GM12865 (cell line): ENCODE measurements at places on chromosomes 16 and 17.

- no peak for DNase-seq
Measured at GRCh38 chr16:59632276-59632855, 898.2 kb upstream of the GOT2 start.

DNA sequence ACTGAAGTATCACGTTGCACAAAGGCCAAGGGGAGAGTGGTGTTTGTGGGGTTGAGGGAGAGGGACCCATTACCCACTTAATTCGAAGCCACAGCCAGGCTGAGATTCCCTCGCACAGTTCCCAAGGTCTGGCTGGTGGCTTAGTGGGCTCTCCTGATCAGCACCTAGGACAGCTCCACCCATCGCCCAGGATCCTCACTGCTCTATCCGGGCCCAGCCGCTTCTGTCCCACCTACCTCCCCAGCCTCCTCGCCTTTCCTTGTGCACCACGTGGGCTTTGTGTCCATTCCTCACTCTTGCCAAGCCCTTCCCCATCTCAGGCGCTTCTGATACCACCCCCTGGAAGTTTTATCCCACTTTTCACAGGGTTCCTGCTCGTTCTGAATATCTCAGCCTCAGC, 163.5 kb downstream of the CCT6B start:
- peak; percentile 19 for DNase-seq

DNA sequence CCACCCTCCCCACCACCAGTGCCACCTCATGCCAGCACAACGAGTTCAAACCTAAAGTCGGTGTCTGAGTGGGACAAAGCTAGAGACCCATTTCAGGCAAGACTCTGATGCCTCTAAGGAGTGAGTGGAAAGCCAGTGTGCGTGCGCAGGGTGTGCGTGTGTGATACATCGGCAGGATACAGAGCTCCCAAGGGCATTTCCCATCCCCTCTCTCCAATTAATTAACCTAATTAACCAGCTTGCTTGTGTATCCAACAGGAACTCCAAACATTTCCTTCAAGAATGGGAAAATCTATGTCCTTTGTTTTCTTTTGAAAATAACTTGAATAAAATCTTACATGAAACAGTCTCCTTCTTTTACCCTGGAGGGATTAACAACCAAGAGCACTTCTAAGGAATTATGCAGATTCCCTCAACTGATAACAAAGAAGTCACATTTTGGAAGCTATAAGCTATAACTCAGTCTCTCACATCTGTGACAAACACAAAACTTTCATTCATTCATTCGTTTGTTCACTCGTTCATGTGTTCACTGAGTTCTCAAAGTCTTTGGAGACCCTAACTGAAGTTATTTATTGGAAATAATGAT, 9.9 kb downstream of the ATPAF2 start:
- no peak for DNase-seq

DNA sequence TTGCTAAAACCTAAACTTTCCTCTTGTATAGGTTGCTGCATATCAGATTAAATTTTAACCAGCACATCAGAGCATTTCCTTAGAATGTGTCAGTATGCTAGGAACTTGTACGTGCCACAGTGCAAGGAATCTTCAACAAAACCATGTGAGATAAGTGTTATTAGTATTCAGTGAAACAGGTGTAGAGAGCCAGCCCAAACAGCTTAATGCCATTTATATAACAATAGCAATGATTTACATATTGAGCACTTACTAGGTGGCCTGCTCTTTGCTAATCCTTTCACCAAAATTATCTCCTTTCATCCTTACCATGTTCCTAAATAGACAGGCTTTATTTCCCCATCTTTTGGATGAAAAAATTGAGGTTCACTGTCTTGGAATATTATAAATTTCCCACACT, 485.7 kb downstream of the HS3ST4 start:
- no peak for DNase-seq

DNA sequence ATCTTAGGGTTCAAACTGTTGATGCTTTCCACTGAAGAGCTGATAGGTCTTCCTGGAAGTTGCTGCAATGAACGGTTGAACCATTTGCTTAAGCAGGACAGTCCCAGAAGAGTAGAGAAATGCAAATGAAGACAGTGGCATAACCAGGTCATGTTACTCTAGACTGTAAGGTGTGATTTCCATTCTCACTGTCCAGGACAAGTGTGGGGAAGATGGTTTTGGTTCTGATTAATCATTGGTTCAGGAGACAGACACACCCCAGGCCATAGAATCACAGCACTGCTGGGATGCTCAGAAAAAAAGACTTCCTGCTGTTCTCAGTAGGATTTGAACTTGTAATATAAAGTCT, 34.8 kb upstream of the XYLT2 start:
- peak; percentile 39 for DNase-seq

DNA sequence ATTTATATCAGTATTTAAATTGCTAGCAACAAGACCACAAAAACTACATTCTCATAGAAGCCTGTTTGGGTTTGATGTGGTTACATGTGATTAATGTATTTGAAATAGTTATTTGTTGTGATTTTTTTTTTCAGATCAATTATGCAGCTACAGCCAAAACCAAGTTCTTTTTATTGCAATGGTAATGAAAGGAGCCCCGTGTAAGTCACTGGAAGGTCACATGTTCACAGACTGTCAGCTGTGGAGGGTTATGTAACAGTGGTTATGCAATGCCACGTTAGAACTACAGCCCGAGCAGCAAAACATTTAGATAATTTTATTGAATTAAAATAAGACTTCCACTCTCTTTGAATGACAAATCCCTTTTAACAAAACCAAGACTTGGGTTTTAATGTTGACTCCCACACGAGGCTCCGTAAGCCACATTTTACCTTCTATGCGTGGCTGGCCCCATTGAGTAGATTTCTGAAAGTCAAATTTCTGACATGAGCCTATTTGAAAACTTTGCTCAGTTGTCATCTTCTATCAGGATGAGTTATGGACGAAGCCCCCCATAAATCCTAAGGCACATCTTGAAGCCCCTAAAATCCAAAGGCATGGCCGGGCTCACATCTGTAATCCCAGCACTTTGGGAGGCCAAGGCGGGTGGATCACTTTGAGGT, 41.8 kb upstream of the SEC14L1 start:
- DNase-seq, result no peak

GRCh38 chr16:3988824-3989223, 108.3 kb upstream of the CREBBP start:
- DNase-seq, result no peak

DNA sequence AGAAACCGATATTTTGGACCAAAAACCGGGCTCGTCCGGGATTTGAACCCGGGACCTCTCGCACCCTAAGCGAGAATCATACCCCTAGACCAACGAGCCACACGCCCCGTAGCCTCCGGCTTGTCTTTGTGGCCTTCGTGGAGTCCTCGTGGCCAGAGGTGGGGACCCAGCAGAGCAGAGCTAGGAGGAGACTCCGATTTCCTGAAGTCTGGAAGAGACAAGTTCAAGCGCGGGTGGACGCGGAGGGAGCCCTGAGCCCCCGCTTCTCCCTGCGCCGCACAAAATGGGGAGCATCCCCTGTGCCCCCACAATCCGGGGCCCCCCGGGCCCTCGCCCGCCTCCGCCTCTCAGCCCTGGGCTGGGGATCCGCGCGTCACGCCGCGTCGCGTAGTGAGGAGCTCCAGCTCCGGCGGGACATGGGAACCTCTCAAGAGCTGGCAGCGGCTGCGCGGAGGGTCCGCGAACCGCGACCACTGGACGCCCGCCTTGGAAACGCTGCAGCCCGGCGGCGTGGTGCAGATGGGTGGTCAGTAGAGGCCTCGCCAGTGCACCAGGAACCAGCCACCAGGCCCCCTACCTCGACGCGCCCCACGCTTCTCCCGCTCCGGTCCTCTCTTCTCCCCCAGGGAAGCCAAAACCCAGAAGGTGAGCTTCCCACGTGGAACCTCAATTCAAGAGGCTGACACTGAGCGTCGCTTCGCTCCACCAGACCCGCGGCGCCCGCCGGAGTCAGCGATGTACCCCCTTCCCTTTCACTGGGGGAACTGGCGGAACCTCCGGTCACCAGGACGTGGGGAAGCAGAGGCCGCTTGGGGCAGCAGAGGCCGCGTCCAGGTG, 5.2 kb upstream of the OR1F1 start:
- DNase-seq, result peak; percentile 75

DNA sequence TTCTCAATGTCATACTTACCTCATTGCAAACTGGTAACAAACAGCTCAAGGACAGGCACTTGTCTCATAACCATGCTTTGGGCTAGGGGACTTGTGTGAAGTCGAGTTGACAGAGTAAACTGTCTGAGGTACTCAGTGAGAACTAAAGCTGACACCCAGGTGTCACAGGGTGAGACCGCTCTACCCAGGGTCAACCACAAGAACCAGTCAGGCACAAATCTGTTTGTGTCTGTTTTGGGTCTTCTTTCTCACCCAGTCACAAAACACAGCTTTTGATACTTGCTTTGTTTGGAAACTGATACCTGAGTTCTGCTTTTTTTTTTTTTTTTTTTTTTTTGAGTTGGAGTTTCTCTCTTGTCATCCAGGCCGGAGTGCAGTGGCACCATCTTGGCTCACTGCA, 161.1 kb downstream of the STX8 start:
- DNase-seq, result peak; percentile 95

GRCh38 chr16:69494991-69495392, 70.6 kb downstream of the CYB5B start:
- DNase-seq, result peak; percentile 49

DNA sequence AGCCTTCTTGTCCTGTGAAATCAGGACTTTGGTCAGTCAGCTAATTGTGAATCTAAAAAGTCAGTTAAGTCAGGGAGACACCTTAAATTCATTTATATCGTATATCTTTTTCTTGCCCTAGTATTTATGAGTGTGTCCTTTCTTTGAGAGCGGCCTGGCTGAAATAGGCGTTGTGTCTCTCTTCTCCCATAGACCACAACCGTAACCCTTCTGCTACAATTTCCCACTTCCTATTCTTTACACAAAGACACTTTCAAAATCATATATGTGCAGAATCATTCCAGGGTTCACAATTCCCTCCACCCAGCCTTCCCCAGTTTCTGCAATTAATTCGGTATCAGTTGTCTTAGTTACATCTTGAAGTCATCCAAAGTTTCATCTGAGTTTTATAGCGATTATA, 14.0 kb upstream of the COTL1 start:
- DNase-seq, result no peak

- DNase-seq, result no peak
Measured at GRCh38 chr17:36980280-36980761, 31.6 kb downstream of the AATF start.

DNA sequence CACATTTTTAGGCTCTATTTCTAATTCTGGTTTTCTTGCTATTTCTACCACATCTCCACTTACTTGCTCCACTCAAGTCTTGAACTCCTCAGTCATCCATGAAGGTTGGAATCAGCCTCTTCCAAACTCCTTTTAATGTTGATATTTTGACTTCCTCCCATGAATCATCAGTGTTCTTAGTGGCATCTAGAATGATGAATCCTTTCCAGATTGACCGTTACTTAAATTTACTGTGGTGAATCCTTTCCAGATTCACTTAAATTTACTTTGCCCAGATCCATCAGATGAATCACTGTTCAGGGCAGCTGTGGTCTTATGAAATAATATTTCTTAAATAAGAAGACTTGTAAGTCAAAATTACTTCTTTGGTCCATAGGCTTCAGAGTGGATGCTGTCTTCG, 32.4 kb downstream of the CLTC start:
- DNase-seq, result no peak

GRCh38 chr17:37413875-37414519, 7.3 kb downstream of the TADA2A start:
- no peak for DNase-seq

DNA sequence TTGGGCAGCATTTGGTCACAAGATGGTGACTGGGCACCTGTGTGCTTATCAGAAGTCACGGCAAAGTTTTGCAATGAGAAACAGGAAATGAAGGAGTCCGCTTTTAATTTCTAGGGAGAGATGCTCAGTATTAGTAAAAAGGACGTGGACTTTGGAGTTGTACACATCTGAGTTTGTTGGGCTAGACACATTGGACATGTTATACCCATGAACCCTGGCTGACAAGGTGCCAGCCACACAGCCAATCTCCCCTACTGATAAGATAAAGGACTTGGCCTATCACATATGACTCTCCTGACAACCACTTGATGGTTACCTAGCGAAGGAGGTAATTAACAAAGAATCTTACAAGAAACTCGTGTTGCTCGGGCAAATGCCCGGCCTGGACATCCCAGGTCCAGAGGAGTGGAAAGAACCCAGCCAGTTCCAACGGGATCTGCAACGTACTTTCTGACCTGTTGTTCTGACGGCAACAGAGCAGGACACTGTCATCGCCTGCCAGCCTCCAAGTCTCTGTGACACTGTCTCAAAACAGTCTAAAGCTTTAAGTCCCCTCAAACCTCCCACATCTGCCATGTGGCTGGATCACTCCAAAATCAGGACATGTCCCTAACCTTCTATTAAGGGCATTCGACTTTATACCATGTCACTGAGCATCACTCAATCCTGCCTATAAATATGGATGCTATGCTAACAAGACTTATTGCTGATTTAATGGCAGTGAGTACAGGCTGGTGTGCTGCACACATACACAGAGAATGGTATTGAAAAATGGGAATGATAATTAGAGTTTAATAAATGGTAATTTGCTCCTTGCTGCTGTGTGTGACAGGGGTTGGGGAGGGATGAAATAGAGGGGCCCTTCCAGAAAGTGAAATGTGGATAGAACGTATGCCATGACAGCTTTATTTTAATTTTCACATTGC, 47.6 kb upstream of the LYRM9 start:
- no peak for DNase-seq

- no peak for DNase-seq
Measured at GRCh38 chr16:78794581-78795250, 695.3 kb downstream of the WWOX start.

- DNase-seq, result no peak
Measured at GRCh38 chr16:6642271-6642670, 690.4 kb upstream of the RBFOX1 start.

GRCh38 chr16:7419441-7419840, 86.8 kb downstream of the RBFOX1 start:
- no peak for DNase-seq

- DNase-seq, result no peak
Measured at GRCh38 chr17:18084256-18084655, 3.5 kb upstream of the DRG2 start.

DNA sequence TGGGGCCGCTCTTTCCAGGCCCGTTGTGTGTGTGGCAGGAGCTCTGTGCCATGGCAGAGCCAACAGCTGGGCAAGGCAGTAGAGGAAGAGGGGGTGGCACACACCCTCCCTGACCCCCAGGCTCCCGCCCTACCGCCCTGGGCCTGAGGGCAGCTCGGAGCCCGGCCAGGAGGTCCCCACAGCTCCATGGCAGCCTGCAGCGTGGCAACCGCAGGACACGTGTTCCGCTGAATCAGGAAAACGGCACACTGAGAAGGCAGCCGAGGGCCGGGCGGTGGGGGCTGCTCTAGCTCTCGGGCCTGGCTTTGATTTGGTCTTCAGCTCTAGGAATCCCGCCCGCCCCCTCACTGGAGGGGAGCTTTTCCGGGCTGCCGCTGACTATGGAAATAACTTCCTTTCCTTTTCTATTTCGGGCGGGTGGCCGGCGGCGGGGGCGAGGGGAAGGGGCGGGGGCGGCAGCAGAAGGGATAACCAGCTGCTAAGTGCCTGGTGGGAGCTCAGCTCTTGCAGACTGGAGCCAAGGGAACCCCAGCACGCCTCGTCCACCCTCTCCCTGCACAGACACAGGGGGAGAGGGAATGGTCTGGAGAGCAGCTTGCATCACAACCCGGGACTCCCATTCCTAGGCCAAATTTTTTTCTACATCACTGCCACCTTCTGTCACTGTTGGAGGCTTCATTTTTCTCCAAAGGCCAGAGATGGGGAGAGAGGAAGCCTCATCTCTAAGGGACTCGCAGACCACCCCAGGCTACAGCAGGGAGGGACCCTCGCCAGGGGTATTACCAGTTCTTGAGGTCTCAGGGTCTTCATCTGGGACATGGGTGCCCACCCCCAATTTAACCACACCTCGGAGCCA, 24.8 kb upstream of the MRPS23 start:
- peak; percentile 18 for DNase-seq
